ENCODE measurements at places on chromosomes 7 and 10. TPM values are rescaled to one million over a fixed set of nuclear protein-coding genes. Genes with fewer than 3 reads are reported as not detected.

Gene STEAP1B
- total RNA-seq, result 25.3 TPM

Gene TRPV5
- not detected for total RNA-seq

Gene ANKRD30A
- total RNA-seq, result not detected

Gene TACR2
- total RNA-seq, result not detected

Gene LRIT1
- total RNA-seq, result not detected

Gene SPDYE6
- 0.06 TPM for total RNA-seq

Measured in bladder microvascular endothelial cell (primary cell).